ENCODE measurements at places on chromosomes 16 and 17. TPM values are rescaled to one million over a fixed set of nuclear protein-coding genes. Genes with fewer than 3 reads are reported as not detected.

GRCh38 chr17:48998587-48999440, 1.6 kb downstream of the IGF2BP1 start:
- H3K27me3 ChIP-seq, result peaks cover 17% of the 10 kb centered on the region
- peaks cover 18% of the 10 kb centered on the region for H3K4me1 ChIP-seq

DNA sequence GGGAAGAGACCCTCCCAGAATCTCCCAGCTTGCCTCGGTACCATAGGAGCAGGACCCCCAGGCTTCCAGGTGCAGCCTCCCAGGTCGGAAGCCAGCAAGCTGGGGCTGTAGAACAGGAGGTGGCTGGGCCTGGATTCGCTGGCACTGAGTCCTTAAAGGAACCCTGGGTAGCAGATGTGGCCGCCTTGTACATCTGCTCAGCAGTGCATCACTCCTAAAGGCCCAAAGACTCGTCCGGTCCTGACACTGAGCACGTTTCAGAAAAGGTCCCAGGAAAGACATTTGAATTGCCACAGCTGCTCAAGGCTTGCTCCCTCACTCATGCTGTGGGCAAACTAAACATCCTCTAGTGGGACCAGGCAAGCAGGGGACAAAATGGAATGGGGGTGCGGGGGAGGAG, 172.8 kb downstream of the RAB11FIP4 start:
- H3K27ac ChIP-seq, result peak overlapping the region; percentile 10
- peaks cover 7% of the 10 kb centered on the region for H3K4me1 ChIP-seq
- no peak overlapping the region for H3K4me3 ChIP-seq

DNA sequence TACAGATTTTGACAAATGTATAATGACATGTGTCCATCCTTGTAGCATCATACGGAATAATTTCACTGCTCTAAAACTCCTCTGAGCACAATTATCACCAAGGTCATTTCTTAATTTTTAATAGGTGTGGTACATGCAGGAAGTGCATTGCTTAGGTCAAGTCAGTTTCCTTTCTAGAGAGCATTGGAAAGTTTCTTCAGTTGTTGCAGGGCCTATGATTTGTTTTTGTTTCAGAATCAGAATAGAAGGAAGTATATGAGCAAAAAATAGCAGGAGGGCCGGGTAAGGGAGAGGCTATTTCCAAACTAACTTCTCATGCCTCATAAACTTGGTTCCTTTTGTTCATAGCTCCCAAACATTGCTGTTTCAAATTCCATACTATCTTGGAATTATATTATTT, 24.0 kb upstream of the SLFN5 start:
- no peak for DNase-seq
- H3K27ac ChIP-seq, result peak overlapping the region; percentile 53
- H3K4me1 ChIP-seq, result peaks cover 2% of the 10 kb centered on the region
- peaks cover 8% of the 10 kb centered on the region for H3K27me3 ChIP-seq
- H3K36me3 ChIP-seq, result no peaks in the 10 kb centered on the region

GRCh38 chr16:19863990-19864389, 20.7 kb downstream of the GPRC5B start:
- no peak for DNase-seq
- peaks cover 19% of the 10 kb centered on the region for H3K36me3 ChIP-seq
- H3K27ac ChIP-seq, result no peak overlapping the region
- H3K4me1 ChIP-seq, result peaks cover 3% of the 10 kb centered on the region
- H3K4me3 ChIP-seq, result no peak overlapping the region

DNA sequence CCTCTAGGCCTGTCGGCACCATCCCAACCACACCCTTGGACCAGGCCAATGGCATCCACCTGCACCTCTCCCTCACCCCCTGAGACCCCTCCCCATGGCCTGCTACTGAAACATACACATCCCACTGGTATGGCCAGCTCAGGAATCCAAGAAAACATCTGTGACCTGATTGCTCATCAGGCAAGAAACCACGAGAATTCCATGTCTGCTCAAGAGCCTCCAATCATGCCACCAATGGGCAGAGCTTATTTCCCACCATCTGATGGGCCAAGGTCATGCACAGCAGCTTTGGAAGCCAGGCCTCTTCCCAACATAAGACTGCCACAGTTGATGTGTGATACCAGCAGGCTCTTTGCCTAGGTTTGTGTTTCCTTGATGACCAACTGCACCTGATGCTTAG, 190.1 kb downstream of the C16orf78 start:
- H3K4me3 ChIP-seq, result no peak overlapping the region
- DNase-seq, result no peak
- H3K4me1 ChIP-seq, result peaks cover 11% of the 10 kb centered on the region
- no peaks in the 10 kb centered on the region for H3K36me3 ChIP-seq

DNA sequence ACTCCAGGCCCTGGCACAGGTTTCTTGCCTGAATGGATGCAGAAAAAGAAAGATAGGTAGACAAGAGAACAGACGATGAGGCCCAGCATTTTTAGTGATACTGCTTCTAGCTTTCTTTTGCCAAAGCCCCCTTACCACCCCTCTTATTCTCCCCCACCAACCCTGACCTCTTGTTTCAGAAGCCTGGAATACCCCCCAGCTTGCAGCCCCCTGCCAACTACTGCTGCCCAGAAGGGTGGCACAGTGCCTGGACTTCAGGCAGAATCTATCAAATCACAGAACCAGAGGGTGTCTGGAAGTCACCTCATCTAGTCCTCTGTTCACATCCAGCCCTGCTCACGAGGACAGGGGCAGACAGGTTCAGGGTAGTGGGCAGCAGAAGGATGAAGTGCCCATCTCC, 35.6 kb downstream of the NEUROD2 start:
- peaks cover 4% of the 10 kb centered on the region for H3K36me3 ChIP-seq
- H3K4me1 ChIP-seq, result peaks cover 6% of the 10 kb centered on the region
- H3K27me3 ChIP-seq, result no peaks in the 10 kb centered on the region
- DNase-seq, result no peak
- no peak overlapping the region for H3K4me3 ChIP-seq

GRCh38 chr16:66286527-66286926, 80.0 kb upstream of the CDH5 start:
- H3K27ac ChIP-seq, result no peak overlapping the region
- no peaks in the 10 kb centered on the region for H3K27me3 ChIP-seq
- H3K36me3 ChIP-seq, result no peaks in the 10 kb centered on the region
- H3K4me1 ChIP-seq, result no peaks in the 10 kb centered on the region

DNA sequence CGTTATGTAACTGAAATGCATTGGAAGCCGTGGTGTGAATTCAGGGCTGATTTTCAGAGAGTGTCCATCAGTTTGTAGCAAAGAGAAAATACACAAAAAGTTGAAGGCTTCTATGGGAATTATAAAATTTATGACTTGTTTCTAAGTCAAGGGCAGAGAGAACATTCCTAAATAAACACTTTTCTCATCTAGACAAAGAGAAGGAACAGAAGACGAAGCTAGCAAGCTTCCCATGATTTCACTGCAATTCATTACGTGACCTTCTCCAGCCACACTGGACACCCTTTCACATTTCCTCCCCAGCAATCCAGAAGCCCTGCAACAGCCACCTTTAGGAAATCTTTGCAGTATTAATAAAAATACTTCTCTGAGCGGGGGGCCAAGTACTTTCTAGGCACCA, 67.8 kb downstream of the TMEM100 start:
- no peaks in the 10 kb centered on the region for H3K4me1 ChIP-seq
- no peak overlapping the region for H3K27ac ChIP-seq
- DNase-seq, result no peak
- H3K27me3 ChIP-seq, result no peaks in the 10 kb centered on the region
- H3K4me3 ChIP-seq, result no peak overlapping the region
- H3K36me3 ChIP-seq, result no peaks in the 10 kb centered on the region

DNA sequence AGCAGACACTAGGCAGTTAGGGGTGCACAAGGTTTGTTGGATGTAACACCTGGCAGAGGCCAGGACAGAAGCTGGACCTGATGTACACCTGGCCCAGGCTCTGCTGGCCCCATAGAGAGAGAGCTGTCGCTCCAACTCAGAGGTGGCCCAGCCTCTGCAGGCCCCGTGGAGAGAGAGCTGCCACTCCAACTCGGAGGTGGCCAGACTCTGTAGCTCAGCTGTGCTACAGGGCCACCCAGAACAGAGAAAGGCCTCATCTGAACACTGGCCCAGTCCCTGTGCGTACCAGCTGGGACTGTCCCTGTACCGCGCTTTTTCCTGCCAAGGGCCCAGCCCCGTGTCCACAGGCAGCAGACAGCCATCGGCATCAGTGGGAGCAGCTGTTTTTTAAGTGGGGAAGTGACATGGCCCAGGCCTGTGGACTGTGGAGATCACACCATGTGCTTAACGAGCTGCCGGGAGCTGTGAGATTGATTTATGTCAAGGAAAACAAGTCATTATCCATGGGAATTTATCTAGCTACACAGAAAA, 176.4 kb upstream of the CHMP6 start:
- H3K4me1 ChIP-seq, result no peaks in the 10 kb centered on the region
- peaks cover 4% of the 10 kb centered on the region for H3K36me3 ChIP-seq
- peak; percentile 24 for DNase-seq
- no peak overlapping the region for H3K4me3 ChIP-seq

The CWC25 gene
- total RNA-seq, result 21.2 TPM
